ENCODE measurements at places on chromosomes 6 and 20.

GRCh38 chr20:46599227-46599987 lies 49.0 kb upstream of the OCSTAMP start:
- DNase-seq: no peak

DNA sequence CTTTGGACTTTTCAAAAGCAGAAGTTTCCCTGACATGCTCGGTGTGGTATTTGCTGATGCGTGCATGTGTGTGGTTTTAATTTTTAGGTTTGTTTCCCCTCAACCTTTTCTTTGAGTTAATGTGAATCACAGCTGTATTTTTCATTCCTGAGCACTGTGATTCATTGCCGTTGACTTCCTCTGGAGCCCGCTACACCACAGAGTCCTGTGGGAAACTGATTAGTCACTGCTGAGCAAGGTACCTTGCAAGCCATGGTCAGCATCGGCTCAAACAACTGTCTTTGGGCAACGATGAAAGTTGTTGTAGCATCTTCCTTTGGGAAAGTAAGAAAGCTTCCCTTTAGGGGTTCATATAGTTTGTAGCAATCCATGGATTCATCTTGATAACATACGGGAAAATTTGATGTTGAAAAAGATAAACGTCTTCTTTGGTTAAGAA lies 57.5 kb downstream of the RIN2 start:
- no peak for DNase-seq

GRCh38 chr6:47567586-47567985 lies 90.0 kb downstream of the CD2AP start:
- no peak for DNase-seq

DNA sequence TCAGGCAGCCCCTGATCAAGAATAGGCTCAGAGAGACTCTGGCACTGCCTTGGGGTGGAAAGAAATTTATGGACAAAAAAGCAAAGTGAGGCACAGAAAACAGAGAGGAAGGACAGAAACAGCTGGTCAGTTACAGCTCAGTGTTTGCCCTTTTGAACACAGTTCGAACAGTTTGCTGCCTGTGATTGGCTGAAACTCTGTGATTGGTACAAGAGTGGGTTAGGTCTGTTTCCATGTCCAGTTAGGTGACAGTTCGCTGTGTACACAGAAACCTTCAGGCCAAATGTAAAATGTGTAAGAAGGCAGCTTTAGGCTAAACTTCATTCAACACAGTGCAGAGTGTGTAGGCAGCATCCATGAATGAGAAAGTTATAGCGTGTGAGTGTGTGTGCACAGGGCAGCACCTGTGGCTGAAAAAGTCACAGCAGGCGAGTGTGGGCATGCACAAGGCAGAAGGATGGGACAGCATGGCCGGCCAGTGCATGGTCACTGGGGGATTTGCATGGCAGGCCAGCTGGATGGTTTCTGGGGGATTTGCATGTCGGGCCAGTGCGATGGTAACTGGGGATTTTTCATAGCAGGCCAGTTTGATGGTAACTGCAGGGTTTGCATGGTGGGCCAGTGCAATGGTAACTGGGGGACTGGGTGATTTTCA lies 75.4 kb upstream of the FRMD1 start:
- no peak for DNase-seq

DNA sequence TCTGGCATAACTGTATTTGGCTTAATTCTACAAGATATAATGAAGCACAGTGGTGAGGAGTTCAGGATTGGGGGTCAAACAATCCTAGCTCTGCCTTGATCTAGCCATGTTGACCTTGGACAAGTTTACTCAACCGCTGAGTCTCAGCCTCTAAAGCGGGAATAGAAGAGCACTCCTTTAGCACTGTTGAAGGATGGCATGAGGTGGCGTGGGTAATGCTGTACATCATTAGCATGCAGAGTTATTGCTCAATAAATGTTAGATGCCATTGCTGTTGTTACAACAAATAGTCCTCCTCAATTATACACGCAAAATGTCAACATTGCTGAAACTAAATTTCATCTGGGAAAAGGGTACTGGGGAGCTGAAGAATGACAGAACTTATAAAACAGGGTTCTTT lies 78.6 kb downstream of the KIF13A start:
- DNase-seq: no peak
